ENCODE measurements at places on chromosomes 2 and 18.

DNA sequence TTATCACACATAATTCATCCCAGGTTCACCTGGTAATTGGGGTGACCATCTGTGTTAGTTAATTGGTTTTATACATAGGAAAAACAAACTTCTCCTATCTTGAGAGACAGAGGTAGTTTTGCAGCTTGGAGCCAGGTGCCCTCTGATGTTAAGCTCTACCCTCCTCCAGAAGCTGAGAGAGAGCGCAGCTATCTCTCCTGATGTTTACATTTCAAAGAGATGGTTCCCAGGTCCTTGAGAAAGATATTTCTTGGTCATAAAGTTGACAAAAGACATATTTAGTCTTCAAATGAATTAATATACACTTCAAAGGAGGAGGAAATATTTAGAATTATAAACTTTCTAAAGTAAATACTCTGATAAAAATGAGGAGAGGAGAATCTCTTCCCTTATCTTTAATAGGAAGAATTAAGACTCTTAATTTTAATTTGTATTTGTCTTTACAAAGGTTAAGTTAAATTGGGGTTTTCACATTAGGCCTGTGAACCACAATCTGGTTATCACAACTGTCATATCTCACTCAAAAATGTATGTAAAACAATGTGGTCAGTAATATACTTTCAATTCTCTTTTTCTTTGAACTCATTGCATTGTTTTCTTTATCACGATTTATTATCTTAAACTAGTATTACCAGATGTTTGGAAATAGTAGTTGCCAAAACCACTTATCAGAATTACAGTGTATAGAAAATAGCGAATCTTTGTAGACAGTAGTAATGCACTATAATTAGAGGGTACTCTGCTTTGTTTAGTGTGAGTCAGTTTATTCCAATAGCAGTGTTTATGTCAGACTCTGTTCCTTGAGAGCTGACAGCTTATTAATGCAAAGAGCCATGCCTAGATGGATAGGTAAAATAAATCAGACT is 26.8 kb downstream of the SERPINB4 start:
- no peak for DNase-seq

DNA sequence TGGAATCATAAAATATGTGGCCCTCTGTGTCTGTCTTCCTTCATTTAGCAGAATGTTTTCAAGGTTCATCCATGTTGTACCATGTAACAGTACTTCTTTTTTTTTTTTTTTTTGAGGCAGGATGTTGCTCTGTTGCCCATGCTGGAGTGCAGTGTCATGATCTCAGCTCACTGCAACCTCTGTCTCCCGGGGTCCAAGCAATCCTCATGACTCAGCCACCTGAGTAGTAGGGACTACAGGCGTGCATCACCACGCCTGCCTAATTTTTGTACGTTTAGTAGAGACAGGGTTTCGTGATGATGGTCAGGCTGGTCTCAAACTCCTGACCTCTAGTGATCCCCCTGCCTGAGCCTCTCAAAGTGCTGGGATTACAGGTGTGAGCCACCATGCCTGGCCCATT is 31.2 kb downstream of the RAB1A start:
- DNase-seq, result no peak

DNA sequence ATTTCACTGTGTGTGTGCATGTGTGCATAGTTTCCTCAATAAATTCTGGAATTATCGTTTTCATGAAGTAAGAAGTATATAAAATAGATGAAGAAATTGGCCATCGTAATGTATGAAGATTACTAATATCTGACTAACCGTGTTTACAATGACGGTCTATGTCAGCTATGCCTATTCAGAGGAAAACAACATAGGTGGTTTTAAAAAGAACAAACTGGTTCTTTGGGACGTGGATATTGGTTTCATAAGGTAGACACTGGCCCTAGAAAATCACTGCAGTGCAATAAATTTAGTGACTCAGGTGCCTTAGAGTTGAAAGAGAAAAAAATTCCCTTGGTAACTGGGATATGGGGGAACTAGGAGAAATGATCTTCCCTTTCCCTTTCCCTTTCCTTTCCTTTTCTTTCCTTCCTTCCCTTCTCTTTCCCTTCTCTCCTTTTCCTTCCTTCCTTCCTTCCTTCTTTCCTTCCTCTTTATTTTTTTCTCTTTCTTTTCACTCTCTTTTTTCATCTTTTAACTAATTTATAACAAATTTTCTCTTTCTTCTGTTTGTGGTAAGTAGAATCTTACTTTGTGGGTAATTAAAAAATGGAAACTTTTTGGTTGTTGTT is 36.4 kb downstream of the MAP2 start:
- DNase-seq, result no peak

GRCh38 chr2:9602412-9602811 is 28.4 kb downstream of the YWHAQ start:
- no peak for DNase-seq
